ENCODE measurements at places on chromosomes 6 and 20.

- no peak for DNase-seq
Observed at GRCh38 chr6:142947714-142948480, 2.9 kb upstream of the HIVEP2 start.

- no peak for DNase-seq
Observed at GRCh38 chr20:43748274-43748673, 21.5 kb upstream of the GTSF1L start.

DNA sequence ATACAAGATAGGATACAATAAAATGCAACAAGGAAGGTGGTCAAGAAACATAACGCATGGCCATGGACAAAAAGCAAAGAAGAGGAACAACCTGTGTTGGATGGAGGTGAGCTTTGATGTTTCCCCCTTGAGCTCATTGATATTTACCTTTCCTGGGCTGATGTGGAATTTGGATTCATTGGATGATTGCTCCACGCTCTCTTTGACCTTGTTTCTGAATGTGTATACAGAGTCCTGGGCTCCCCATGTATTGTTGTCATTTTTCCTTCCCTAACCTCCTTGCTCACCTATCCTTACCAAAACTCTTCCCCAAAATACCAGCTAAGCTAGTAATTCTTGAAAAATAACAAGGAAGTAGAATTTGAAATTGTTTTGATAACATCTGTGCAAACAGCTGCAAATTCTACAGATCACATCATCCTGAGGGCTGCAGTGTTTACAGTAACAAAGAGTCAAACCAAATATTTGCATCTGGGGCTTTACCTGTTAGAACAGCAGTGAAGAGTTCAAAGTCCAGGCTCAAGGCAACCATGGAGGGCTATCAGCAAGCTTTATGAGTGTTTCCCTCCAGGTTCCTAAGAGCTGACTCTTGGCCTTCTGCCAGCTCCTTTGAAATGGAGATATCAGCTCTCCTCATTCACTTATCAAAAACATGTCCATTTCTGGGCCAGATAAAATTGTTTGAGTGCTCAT is 214.3 kb upstream of the MARCKS start:
- no peak for DNase-seq

DNA sequence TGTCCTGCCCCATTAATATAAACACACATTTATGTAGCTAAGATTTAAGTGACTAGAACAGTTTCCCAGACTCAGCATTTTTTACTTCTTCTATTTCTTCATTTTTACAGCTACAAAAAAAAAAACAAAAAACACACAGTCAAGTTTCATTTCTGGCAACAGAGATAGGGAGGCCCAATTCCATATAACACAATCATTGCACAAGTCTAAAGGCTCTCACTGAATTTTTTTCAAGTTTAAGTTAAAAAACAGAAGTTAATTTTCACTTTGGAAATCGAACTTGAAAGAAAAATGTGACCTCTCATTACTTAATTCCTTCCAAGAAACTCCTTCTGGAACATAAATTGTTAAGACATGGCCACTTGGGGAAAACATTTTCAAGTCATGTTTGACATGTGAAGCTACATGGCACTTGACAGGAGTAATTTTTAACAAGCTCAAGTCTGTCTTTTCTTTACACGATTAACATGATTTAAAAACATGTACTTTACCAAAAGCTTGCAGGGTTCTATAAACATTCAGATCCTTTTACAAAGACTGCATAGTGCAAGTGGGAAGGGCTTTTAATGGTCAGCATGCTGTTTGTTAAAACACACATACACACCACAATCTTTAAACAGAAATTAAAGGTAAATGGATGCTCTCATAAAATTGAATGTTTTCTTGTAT is 100.1 kb upstream of the CCDC28A start:
- DNase-seq: no peak

- peak; percentile 17 for DNase-seq
Observed at GRCh38 chr6:46781478-46782378, 11.5 kb upstream of the MEP1A start.

GRCh38 chr6:34953061-34954025 is 64.3 kb downstream of the ANKS1A start:
- DNase-seq: no peak

DNA sequence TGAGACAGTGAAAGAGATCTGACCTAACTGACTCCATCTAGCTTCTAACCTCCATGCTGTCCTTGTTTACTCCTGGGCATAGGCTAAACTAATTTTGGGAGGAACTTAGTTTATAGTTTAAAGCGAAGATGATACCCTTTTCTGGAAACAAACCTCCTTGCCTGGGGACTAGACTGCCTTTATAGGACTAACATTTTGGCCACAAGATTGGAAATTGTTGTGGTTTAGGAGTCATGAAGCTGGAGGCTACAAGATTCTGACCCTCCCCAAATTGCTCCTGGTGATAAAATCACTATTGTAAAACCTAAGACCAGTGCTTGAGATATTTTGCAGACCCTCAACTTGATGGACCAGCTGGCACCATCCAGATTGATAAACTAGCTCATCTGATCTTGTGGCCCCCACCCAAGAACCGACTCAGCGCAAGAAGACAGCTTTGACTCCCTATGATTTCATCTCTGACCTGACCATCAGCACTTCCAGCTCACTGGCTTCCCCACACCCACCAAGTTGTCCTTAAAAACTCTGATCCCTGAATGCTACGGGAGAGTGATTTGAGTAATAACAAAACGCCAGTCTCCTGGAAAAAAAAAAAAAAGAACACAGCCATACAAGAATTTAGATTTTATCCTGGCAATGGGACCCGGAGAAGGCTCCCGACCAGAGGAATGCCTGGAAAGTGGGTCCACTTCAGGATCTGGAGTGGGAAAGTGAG is 63.0 kb downstream of the ABHD12 start:
- DNase-seq: no peak

GRCh38 chr6:6946206-6947155 is 161.3 kb upstream of the RREB1 start:
- no peak for DNase-seq

- peak; percentile 80 for DNase-seq
Observed at GRCh38 chr6:30721198-30722024, 1.3 kb downstream of the TUBB start.

- DNase-seq: no peak
Observed at GRCh38 chr20:25045343-25045712, 12.6 kb downstream of the ACSS1 start.

GRCh38 chr6:46254331-46254730 is 83.6 kb upstream of the ENPP5 start:
- no peak for DNase-seq

DNA sequence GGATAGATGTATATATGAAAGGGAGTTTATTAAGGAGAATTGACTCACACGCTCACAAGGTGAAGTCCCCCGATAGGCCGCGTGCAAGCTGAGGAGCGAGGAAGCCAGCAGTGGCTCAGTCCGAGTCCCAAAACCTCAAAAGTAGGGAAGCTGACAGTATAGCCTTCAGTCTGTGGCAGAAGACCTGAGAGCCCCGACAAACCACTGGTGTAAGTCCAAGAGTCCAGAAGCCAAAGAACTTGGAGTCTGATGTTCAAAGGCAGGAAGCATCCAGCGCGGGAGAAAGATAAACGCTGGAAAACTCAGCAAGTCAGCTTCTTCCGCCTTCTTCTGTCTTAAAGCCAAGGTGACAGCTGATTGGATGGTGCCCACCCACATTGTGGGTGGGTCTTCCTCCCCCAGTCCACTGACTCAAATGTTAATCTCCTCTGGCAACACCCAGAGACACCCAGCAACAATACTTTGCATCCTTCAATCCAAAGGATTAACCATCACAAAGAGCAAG is 102.6 kb upstream of the GJE1 start:
- no peak for DNase-seq

DNA sequence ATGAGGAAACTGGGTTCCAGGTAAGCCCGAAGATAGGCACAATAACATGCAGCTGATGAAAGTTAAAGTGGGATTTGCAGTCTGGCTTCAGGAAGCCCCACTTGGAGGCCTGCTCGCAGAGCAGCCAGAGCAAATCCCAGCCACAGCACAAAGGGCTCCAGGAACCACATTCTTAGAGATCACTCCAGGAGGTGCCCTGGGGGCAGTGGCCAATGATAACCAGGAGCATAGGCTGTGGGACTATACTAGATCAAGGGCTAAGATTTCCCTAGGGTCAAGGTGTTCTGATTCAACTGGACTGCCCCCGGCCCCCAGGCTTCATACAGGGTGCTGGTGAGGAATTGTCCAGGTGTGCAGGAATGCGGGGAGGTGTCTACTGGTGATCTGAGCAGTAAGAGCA is 133.9 kb upstream of the PTPRT start:
- no peak for DNase-seq

DNA sequence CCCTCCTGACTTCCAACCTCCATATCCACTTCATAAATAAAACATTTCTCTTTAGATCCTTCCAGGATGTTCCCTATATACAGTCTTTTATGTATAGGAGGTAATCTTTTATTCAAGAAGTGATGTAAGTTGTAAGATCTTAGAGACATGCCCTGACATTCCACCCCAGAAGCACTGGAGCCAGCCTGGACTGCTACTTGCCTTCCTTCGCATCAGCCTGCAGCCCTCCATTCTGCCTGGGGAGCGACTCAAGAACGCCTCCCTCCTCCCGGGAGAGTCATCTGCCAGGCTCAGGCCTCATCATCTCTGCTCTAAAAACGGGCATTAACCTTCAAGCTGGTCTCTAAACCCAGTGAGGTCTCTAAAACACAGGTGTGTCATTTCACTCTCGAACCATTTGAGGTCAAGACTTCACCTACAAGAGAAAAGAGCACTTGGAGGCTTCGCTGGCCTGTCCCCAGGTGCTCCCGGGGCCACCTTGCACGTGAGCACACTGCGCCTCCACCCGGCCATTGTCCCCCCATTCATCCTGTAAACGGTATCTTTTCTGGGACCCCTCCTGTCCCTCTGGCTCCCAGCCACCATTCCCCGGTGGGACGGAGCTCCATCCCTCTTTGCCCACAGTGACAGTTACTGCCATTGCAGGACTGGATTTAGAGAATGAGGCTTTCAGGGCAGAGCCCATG is 107.5 kb upstream of the PDE10A start:
- no peak for DNase-seq

GRCh38 chr20:24795436-24795835 is 153.6 kb upstream of the CST7 start:
- no peak for DNase-seq

DNA sequence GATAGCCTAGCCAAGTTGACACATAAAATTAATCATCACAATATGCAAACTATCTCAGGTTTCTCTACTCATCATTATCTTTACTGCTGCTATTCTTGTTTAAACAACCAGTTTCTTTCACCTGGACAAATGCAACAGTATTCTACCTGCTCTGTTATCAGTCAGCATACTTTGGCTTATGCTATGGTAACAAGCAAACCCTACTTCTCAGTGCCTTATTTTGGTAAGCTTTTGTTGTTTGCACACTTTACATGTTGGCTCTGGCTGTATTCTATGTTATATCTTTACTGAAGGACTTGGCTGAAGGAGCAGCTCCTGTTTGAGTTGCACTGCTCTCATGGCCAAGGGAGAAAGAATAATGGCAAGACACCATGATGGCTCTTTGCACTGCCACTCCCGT is 463.1 kb downstream of the EPM2A start:
- no peak for DNase-seq

GRCh38 chr6:166505133-166505905 is 81.2 kb downstream of the RAMACL start:
- DNase-seq: no peak

DNA sequence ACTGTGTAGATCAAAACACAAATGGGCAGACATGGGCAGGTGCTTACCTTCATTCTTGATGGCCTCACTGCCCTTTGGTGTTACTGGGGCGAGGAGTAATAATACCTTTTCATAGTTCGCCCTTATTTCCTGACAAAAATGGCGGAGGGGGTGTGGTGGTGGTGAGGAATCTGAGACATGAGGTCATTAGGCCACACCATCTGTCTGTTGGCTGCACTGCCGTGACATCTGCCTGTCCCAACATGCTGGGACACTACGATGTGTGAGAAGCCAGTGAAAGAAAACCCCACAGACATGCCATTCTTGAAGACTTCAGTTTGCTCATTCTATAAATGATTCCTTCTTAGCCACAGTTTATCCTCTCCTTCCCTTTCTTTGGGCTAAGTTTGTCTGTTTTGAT is 13.4 kb upstream of the MAPRE1 start:
- no peak for DNase-seq

GRCh38 chr20:2353231-2353630 is 27.5 kb upstream of the TGM6 start:
- DNase-seq: no peak

GRCh38 chr6:53659458-53659857 is 6.1 kb downstream of the KLHL31 start:
- no peak for DNase-seq

DNA sequence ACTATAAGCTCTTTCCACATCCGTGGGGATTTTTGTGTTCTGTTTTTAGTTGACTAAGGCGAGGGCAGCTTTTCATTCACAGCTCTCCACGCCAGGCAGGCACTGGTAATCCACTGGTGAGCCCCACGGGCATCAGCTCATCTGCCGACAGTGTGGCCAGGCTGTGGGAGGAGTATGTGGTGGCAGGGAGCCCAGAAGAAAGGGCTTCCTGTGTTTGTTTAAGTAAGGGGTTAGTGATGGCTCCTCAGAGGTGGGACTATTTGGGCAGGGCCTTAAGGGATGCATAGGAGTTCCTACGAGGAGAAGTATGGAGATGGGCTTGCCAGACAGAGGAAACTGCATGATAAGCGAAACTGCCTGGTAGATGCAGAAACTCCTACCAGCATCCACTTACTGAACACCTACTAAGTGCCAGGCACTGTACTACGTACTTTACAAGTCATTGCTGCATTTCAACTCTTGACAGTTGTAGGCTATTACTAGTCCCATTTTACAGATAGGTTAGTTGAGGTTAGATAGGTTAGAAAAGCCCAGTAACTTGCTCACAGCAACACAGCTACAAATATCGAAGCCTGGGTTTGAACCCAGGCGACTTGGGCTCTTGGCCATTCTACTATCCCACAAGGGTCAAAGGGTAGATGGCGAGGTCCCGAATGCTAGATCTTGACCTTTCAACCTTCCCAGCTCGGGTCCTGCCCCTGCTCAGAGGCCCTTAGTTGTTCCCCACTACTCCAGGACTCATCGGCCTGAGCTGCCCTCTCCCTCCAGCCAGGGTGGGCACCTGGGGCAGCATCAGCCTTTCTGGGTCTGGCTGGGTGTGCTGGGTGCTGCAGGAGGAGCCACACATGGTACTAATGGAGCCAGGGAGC is 55.1 kb downstream of the CEBPB start:
- peak; percentile 41 for DNase-seq

- DNase-seq: no peak
Observed at GRCh38 chr6:34318499-34319470, 70.0 kb upstream of the SMIM29 start.

- DNase-seq: no peak
Observed at GRCh38 chr6:144234935-144235334, 50.2 kb upstream of the UTRN start.

DNA sequence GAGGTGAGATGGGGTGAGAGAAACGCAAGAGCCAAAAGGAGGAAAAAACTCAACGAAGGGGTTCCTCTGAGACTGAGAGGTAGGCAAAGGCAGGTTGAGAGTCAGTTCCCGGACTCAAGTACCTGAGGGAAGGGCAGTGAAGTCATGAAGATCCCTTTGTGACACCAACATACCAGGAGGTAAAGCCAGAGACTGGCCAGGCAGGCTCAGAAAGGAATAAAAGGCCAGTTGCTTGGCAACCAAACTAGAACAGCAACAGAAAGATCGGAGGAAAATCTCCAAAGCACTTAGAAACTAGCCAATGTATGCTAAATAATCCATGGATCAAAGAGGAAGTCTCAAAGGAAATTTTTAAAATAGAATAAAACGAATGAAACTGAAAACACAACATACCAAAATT is 209.8 kb upstream of the PROKR2 start:
- no peak for DNase-seq

All from GM04504 (cell line).